ENCODE measurements at places on chromosomes 1 and 21. TPM values are rescaled to one million over a fixed set of nuclear protein-coding genes. Genes with fewer than 3 reads are reported as not detected.

FCGR3A gene
- total RNA-seq = 1.9 TPM

LMX1A gene
- not detected for total RNA-seq

PMF1 gene
- 66.2 TPM for total RNA-seq

IL22RA1 gene
- 0.11 TPM for total RNA-seq

MIS18A gene
- 21.2 TPM for total RNA-seq

IQGAP3 gene
- total RNA-seq = 30.3 TPM

LHX4 gene
- not detected for total RNA-seq

LORICRIN gene
- total RNA-seq = not detected

LRRC38 gene
- not detected for total RNA-seq

MAP1LC3C gene
- not detected for total RNA-seq

DNAJC28 gene
- total RNA-seq = 1.5 TPM

DNA sequence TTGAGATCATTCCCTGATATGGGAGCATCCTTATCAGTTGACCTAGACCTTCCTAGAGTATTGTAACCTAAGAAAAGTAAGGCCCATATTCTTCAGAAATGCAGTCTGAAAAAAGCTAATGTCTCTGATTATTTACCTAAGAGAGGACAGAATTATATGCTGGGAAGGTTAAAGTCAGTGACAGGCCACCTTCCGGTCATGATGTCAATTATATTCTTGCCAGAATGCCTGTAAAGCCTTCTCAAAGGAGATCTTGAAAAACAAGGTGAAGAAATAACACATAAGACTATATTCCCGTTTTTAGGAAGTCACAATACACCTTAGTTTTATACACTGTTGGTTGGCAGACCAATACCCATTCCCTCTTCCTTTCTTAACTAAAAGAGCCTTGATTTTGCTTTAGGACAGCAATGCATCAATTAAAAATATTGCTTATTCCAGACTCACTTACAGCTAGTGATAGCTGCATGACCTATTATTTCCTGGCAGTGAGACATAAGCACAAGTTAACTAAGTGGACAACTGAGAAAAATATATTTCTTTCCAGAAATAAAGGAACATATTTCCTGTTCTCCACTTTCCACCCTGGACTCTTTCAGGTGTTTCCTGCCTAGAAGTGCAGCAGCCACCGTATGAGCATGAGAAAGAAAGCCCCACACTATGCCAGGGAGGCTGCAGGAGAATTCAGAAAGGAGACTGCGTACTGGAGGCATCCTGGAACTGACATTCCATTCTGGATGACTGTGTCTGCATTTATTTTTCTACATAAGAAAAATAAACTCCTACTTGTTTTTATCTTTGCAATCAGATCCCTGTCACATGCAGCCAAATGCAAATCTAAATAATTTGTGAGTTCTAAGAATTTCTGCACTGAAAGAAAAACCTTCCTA, 332.9 kb upstream of the PTBP2 start:
- DNase-seq = no peak
- no peaks in the 10 kb centered on the region for H3K36me3 ChIP-seq
- no peaks in the 10 kb centered on the region for H3K27me3 ChIP-seq

GRCh38 chr1:61241411-61241838, 159.1 kb downstream of the NFIA start:
- H3K27me3 ChIP-seq = no peaks in the 10 kb centered on the region
- no peak for DNase-seq
- H3K27ac ChIP-seq = no peak overlapping the region
- no peak overlapping the region for H3K4me3 ChIP-seq
- peaks cover 1% of the 10 kb centered on the region for H3K4me1 ChIP-seq

GRCh38 chr1:57572016-57572415, 148.2 kb upstream of the DAB1 start:
- no peaks in the 10 kb centered on the region for H3K4me1 ChIP-seq
- DNase-seq = no peak
- no peak overlapping the region for H3K27ac ChIP-seq
- H3K4me3 ChIP-seq = no peak overlapping the region
- no peaks in the 10 kb centered on the region for H3K27me3 ChIP-seq
- H3K36me3 ChIP-seq = no peaks in the 10 kb centered on the region

GRCh38 chr1:94416901-94417727, 1.1 kb upstream of the ABCD3 start:
- no peak overlapping the region for H3K4me3 ChIP-seq
- H3K36me3 ChIP-seq = peaks cover 1% of the 10 kb centered on the region
- H3K27ac ChIP-seq = no peak overlapping the region
- peaks cover 3% of the 10 kb centered on the region for H3K27me3 ChIP-seq

DNA sequence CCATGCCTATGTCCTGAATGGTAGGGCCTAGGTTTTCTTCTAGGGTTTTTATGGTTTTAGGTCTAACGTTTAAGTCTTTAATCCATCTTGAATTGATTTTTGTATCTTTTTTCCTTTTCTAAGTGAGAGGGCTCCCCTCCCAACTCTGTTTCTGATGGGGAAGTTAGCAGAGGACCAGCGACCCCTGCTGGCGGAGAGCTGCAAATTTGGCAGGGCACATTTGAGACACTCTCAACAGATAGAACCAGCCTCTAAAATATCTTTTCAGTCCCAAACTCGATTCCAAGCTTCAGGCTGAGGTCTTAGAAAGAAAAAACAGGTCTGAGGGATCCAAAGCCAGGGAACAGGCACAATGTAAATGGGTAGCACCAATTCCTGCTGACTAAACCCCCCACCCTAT, 32.5 kb downstream of the LRRC3 start:
- no peak overlapping the region for H3K27ac ChIP-seq
- H3K36me3 ChIP-seq = peaks cover 9% of the 10 kb centered on the region
- peaks cover 6% of the 10 kb centered on the region for H3K27me3 ChIP-seq
- H3K4me1 ChIP-seq = peaks cover 9% of the 10 kb centered on the region

GRCh38 chr1:116036255-116036654, 59.9 kb downstream of the SLC22A15 start:
- H3K4me1 ChIP-seq = no peaks in the 10 kb centered on the region
- peaks cover 2% of the 10 kb centered on the region for H3K27me3 ChIP-seq
- DNase-seq = no peak
- H3K36me3 ChIP-seq = no peaks in the 10 kb centered on the region
- no peak overlapping the region for H3K4me3 ChIP-seq

GRCh38 chr1:60765204-60765603, 317.2 kb upstream of the NFIA start:
- H3K27ac ChIP-seq = no peak overlapping the region
- H3K27me3 ChIP-seq = no peaks in the 10 kb centered on the region
- no peaks in the 10 kb centered on the region for H3K4me1 ChIP-seq
- H3K4me3 ChIP-seq = no peak overlapping the region

GRCh38 chr1:241171991-241172390, 185.0 kb downstream of the RGS7 start:
- no peak overlapping the region for H3K27ac ChIP-seq
- H3K36me3 ChIP-seq = no peaks in the 10 kb centered on the region
- H3K4me3 ChIP-seq = no peak overlapping the region
- H3K4me1 ChIP-seq = no peaks in the 10 kb centered on the region
- H3K27me3 ChIP-seq = no peaks in the 10 kb centered on the region
- no peak for DNase-seq

- peaks cover 25% of the 10 kb centered on the region for H3K4me1 ChIP-seq
- H3K4me3 ChIP-seq = peak overlapping the region; percentile 2
- no peak overlapping the region for H3K27ac ChIP-seq
- no peak for DNase-seq
- H3K36me3 ChIP-seq = no peaks in the 10 kb centered on the region
Observed at GRCh38 chr1:156438278-156438987, 62.1 kb downstream of the MEF2D start.

DNA sequence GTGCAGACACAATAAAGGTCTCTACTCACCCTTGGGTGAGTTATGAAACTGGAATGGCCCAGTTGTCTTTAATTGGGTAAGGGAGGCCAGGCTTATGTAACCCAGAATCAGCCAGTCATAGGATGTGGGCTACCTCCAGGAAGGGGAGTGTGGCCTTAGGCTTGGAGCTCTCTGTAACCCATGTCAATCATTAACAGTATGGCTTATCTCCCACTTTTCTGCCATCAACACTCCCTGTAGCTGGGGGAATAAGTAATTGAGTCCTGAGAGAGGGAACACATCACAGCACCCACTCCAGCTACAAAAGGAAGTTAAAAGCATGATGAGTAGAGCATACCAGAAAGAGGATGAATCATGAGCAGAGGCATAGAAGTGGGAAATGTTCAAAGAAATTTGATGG, 327.0 kb upstream of the DUSP10 start:
- no peak overlapping the region for H3K4me3 ChIP-seq
- H3K4me1 ChIP-seq = no peaks in the 10 kb centered on the region
- H3K36me3 ChIP-seq = peaks cover under 1% of the 10 kb centered on the region
- H3K27ac ChIP-seq = no peak overlapping the region

DNA sequence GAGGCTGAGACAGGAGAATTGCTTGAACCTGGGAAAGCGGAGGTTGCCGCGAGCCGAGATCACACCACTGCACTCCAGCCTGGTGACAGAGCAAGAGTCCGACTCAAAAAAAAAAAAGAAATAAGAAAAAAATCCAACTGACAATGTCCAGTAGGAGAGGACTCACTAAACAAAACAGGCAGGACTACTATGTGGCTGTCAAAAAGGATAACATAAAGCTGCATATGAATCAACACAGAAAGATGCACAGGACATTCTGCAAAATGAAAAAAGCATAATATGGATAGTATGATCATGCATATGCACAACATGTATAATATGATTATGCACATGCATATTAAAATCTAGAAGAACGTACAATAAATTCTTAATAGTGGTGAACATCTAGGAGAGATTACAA, 80.7 kb downstream of the JAK1 start:
- no peaks in the 10 kb centered on the region for H3K27me3 ChIP-seq
- H3K4me3 ChIP-seq = no peak overlapping the region
- DNase-seq = no peak
- peaks cover 32% of the 10 kb centered on the region for H3K36me3 ChIP-seq

DNA sequence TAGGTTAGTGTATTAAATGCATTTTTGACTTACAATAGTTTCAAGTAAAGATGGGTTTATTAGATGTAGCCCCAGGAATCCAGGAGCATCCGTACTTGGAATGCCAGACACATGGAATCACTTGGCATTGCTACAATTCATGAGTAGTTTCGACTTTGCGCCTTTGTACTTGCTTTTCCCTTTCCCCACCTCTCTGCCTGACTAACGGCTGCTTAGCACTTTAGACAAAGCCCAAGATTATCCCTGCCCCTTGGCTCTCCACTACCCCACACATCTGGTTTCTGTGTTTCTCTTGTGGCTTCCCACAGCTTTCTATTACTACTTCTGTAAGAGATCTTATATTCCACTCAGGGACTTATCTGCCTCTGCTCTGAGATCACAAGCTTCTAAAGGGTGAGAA, 397.7 kb upstream of the POU3F1 start:
- H3K27ac ChIP-seq = no peak overlapping the region
- no peak overlapping the region for H3K4me3 ChIP-seq
- no peaks in the 10 kb centered on the region for H3K36me3 ChIP-seq
- no peak for DNase-seq
- H3K4me1 ChIP-seq = no peaks in the 10 kb centered on the region

GRCh38 chr1:56517404-56518130, 61.8 kb downstream of the PLPP3 start:
- peaks cover 11% of the 10 kb centered on the region for H3K27me3 ChIP-seq
- no peak for DNase-seq
- H3K4me1 ChIP-seq = no peaks in the 10 kb centered on the region
- H3K4me3 ChIP-seq = no peak overlapping the region
- H3K27ac ChIP-seq = no peak overlapping the region

DNA sequence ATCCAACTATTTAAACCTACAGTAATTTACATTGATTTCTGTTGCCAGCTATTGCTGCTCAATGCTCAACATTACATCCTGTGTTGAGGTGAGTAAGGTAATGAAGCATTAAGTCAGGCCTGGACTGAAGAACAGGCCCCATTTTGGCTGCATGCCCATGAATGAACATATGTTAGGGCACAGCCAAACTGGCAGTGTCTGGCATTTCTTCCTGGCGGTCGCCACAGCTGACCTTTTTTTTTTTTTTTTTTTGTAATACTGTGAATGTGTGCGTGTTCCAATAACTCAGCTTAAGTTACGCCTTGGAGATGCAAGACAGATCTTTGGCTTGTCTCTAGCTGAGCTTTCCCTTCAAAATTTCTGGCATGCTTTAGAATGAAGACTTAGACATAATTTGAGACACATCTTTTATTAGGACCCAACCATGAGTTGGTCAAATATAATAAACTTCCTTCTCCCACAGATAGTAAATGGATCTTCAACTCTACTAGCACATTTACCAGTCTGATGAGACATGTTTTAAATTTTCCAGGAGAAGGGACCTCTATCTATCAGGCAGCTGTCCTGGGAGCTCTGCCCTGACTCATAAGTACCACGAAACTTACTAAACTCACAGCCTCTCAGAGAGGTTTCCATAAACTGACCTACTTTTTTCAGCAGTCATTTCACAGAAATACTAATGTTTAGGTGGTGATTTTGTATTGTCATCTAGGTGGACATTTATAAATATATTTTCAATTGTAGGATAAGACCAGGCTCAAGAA, 341.1 kb upstream of the RUNX1 start:
- no peak for DNase-seq
- H3K27me3 ChIP-seq = peaks cover 3% of the 10 kb centered on the region
- no peaks in the 10 kb centered on the region for H3K36me3 ChIP-seq
- no peaks in the 10 kb centered on the region for H3K4me1 ChIP-seq
- no peak overlapping the region for H3K27ac ChIP-seq

DNA sequence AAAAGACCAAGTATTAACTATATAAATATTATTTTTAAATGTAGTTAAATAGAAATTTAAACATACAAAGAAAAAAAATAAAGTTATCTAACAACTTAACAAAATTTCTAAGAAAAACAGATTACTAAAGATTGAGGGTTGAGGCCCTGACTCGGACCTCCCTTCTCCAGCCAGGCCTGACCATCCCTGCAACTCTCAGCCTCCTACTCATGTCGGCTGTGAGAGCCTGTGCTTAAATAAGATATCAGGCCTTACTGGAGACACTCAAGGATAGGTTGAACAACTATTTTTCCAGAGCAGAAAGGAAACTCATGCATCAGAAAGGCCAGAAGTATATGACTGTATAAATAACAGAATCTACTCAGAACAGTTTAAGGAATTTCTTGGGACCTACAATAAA, 33.0 kb upstream of the PSMG1 start:
- H3K4me3 ChIP-seq = no peak overlapping the region
- H3K36me3 ChIP-seq = peaks cover 28% of the 10 kb centered on the region

- no peak overlapping the region for H3K4me3 ChIP-seq
- peaks cover 66% of the 10 kb centered on the region for H3K36me3 ChIP-seq
- H3K27me3 ChIP-seq = no peaks in the 10 kb centered on the region
Observed at GRCh38 chr1:214670098-214670497, 67.1 kb downstream of the CENPF start.

Data from activated naive CD8-positive, alpha-beta T cell treated with anti-CD3 and anti-CD28 coated beads, Interleukin-2, amount 10 ng/mL, durations not matched to agents 7 days and 5 days (primary cell).